ENCODE measurements at places on chromosomes 16 and 17. TPM values are rescaled to one million over a fixed set of nuclear protein-coding genes. Genes with fewer than 3 reads are reported as not detected.

The LRRC75A gene
- total RNA-seq = 3.5 TPM

DNA sequence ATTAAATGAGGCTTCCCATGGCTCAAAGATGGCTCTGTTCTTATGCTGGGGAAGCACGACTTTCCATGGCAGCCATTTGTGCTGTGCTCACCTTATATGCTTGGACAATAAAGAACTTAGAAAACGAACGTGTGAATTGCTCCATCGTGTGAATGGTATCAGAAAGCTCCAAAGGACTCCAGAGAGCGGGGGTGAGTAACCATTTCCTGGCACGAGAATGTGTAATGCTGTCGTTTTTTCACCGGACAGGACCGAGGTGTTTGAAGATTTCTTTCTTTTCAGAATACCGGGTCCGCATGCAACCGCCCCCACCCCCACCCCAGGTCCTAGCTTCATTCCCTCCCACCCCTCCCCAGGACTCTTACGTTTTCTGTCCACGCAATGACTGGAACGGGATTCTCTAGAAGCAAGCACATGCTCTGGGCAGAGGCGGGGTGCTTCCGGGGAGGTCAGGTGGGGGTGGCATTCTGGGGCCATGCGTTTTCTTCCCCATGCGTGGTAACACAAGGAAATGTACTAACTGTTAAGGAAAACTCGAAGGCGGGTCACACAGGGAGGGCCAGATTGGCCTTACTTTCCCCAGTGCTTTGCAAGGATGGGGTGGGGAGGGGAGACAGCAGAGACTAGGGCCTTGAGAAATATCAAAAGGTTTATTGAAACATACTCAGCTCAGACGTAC lies 26.2 kb downstream of the GPRC5B start:
- no peak overlapping the region for H3K27ac ChIP-seq
- no peaks in the 10 kb centered on the region for H3K27me3 ChIP-seq
- H3K4me1 ChIP-seq = no peaks in the 10 kb centered on the region
- no peak overlapping the region for H3K4me3 ChIP-seq

DNA sequence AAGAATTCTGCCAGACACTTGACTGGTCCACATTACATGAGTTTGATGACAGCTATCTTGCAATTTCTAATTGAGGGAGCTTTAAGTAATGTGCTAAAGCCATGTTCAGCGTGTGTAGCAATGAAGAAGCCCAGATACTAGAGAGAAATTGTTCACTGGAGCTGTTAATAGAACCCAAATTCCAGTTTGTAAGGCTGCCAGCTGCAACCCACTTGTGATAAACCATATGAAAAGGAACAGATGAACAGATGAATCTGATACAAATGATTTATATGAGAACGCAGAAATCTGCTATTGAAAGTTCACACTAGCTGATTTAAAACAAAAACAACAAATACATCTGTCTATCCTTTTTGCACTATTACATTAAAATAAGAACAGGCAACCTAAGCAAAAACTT lies 6.2 kb downstream of the NACA2 start:
- no peak overlapping the region for H3K27ac ChIP-seq
- no peaks in the 10 kb centered on the region for H3K27me3 ChIP-seq
- no peaks in the 10 kb centered on the region for H3K36me3 ChIP-seq
- H3K4me1 ChIP-seq = no peaks in the 10 kb centered on the region

GRCh38 chr16:85369741-85370528 lies 243.2 kb upstream of the GSE1 start:
- H3K36me3 ChIP-seq = no peaks in the 10 kb centered on the region
- H3K27me3 ChIP-seq = peaks cover 21% of the 10 kb centered on the region
- DNase-seq = peak; percentile 23
- no peak overlapping the region for H3K4me3 ChIP-seq
- H3K27ac ChIP-seq = no peak overlapping the region

GRCh38 chr16:1299868-1300203 lies 9.6 kb upstream of the UBE2I start:
- H3K27ac ChIP-seq = no peak overlapping the region
- no peaks in the 10 kb centered on the region for H3K27me3 ChIP-seq
- peaks cover 3% of the 10 kb centered on the region for H3K4me1 ChIP-seq
- DNase-seq = no peak
